ENCODE measurements at places on chromosomes 4 and X.

DNA sequence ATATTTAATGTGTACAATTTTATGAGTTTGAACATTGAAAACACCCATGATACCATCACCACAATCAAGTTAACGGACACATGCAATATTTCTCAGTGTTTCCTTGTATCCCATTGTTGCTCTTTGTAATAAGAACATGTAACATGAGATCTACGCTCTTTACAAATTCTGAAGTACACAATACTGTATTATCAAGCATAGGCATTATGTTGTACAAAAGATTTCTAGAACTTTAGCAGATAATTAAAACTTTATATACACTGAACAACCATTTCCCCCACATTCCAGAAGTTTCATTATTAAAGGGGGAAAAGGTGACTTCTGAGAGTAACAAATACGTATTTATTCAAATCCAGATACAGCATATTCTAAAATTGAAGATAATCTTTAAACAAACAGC is 114.5 kb downstream of the SLC10A7 start:
- DNase-seq = no peak

DNA sequence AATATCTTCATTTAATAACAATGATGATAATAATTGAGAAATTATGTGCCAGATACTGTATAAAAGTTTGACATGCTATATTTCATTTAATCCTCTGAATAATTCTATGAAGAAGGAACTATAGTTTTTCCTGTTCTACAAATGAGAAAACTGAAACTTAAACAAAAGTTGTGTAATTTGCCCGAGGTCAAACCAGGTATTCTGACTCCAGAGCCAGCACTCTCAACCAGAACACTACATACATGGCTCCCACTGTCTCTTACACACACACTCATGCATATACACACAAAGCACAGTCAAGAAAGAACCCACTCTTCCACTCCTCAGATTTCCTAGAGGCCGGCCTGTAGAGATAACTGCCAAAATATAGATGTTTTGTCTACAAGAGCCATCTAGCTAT is 374.0 kb upstream of the EMCN start:
- DNase-seq = no peak

GRCh38 chrX:130098210-130098552 is 12.1 kb downstream of the ELF4 start:
- DNase-seq = no peak

DNA sequence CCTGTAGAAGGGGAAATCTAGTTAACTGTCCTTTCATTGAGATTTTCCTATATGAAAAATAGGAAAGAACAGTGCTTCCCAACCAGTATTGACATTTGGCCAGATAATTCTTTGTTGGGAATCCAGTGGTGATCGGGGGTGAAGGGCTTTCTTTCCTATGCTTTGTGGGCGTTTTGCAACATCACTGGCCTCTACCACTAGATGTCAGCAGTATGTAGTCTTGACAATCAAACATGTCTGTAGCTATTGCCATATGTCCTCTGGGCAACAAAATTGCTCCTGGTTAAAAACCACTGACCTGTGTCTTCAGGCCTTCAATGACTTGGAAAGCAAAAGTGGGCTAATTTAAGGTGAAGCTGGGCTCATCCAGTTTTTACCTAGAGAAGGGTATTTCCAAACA is 658.5 kb downstream of the DACH2 start:
- DNase-seq = no peak

DNA sequence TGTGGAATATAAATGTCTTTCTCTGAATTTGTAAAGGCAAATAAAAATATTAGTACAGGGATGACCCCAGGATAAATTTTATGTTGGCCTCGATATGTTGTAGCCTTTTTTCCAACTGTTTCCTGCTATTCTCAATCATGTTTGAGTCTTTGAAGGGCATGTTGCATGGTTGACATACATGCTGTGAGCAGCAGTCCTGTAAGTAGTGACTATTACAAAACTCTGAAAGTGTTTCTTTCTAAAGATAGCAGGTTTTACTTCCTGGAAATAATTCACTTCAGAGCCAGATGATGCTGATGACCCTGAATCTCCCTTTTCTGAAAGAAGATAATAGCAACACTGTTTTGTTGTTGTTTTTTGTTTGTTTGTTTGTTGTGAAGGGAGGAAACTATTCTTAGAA is 393.0 kb upstream of the GNPDA2 start:
- no peak for DNase-seq

DNA sequence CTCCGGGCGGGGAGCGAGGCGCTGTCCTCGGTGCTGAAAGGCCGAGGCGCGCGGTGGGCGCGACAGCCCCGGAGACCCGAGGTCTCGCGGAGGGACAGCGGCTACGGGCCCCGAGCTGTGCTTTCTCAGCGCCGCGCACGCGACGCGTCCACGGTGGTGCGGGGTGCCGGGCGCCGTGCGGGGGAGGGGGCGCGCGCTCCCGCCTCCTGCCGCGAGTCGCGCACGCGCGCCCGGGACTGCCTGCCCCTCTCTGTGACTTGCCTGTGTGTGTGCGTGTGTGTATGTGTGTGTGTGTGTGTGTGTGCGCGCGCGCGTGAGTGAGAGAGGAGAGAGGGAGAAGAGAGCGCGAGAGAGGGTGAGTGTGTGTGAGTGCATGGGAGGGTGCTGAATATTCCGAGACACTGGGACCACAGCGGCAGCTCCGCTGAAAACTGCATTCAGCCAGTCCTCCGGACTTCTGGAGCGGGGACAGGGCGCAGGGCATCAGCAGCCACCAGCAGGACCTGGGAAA is at the start of gene GRIA2:
Gene GRIA2 (plus strand): TSS at position 358 of the 511 bp plus-strand sequence. CDS start 315 bp downstream, outside the sequence.
- no peak for DNase-seq

DNA sequence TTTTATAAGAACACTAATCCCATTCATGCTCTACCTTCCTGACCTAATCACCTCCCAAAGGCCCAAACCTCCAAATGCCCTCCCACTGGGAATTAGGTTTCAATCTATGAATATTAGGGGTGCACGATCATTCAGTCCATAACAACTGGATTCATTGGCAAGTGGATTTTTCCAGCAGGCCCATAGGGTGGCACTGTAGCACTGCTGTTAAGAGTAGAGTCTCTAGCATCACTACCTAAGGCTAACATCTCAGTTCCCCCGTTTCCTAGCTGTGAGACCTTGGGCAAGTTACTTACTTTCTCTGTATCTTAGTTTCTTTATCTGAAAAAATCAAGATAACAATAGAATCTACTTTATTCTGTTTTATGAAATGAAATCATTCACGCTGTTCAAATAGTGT is 315.8 kb downstream of the STIM2 start:
- DNase-seq = no peak

DNA sequence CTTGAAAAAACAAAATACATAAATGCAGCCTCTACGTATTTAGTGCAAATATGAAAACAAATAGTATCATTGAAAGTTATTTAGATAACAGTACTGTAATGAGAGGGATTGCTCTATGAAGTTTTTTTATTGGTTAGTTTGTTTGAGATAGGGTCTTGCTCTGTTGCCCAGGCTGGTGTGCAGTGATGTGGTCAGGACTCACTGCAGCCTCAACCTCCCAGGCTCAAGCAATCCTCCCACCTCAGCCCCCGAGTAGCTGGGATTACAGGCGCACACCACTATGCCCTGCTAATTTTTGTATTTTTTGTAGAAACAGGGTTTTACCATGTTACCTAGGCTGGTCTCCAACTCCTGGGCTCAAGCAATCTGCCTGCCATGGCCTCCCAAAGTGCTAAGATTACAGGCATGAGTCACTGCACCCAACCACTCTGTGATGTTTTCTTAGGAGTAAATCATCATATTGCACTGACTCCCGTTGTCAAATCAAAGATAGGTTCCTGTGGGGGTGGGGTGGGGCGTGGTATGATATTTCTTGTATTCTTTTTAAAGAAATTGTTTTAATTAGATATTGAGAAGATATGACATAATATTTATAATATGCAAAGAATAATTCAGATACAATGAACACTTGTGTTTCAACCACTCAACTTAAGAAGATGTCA is 75.8 kb downstream of the ATG4A start:
- DNase-seq = no peak

DNA sequence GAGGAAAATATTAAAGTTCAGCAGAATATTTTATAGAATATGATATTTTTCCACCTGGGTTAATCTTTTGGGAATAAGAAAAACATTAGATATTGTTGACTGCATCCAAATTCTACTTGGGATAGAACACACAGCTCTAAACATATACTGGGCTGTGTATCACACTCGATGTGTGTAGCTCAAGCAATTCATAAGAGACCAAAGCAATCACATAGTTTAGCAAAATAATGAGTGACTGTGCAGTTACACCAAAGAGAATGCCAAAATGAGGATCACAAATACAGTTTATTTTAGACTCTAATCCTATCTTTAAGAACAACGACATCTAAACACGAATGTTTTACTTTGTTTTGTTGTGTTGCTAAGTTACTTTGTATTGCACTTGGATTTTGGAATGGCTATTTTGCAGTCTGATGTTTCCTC is 101.2 kb downstream of the CBR4 start:
- no peak for DNase-seq

DNA sequence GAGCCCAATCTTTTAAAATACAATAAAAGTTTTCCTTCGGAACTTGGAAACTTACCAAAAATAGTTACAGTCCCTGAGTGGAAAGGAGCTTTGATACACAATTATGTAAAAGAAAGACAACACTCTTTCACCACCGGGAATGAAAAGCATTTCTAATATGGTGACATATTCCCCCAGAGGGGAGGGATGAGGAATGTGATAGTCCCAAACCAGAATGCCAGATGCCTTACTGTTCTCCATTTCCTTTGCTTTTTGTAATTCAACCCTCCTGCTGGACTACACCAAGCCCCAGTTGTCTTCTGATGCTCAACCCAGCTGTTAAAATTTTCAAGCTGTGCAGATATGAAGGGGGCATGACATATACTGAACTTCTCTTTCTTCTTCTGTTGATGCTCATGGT is 4.1 kb downstream of the PRIMPOL start:
- DNase-seq = no peak

DNA sequence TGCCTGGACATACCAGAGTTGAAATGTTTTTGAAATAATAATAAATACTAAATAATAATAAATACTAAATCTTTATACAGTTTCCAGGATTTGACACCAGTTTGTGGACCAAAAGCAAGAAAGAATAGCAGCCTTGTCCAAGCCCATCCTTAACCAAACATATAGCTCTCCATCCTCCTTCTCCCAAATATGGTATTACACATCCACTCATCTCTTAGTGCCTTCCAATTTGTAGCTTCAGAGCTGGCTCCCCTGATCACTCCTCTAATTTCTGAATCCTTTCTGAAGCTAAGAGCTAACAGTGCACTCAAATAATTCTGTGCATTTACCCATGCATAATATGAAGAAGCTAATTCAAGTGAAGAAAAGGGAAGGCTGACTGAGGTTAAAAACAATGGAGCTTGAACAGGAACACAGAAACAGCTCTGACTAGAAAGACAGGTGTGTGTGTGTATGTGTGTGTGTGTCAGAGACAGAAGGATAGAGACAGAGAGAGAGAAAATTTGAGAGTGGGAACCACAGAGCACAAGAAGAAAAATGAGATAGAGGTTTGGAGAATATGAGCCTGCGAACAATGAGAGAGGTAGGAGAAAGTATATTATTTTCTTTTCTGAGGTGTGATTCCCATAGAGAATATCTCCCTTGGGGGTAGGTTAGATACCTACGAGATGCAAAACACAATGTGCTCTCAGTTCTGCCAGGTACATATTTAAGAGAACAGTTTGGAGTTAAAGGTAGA is 123.5 kb downstream of the CAMK2D start:
- DNase-seq = no peak

- DNase-seq = no peak
Measured at GRCh38 chrX:43656005-43656494, at the start of gene MAOA. Gene MAOA (plus strand): TSS chrX:43656299. CDS start chrX:43656342, 43 bp downstream.

GRCh38 chr4:182583703-182584415 is 333.3 kb downstream of the DCTD start:
- no peak for DNase-seq

GRCh38 chr4:52051615-52052474 is 741 bp downstream of the SPATA18 start:
- no peak for DNase-seq

- DNase-seq = no peak
Measured at GRCh38 chrX:100687546-100687945, 43.5 kb downstream of the SRPX2 start.

DNA sequence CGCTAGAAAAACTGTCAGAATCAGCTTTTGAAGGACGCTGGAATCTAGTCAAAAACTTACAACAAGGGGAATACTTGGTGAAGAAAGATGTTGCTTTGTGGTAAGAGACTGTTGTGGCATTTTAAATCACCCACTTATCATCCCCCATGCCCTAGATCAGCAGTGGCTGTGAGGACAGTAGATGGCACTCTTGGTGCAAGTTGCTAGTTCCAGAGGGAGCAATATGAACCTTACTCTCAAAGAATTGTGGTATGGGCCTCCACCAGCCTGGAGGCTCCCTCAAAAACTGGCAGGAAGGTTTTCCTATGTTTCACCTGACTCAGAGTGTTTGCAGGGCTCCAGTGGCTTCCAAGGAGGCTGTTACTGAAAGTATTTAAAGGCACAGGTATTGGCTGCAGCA is 37.7 kb upstream of the SLC16A2 start:
- DNase-seq = no peak

DNA sequence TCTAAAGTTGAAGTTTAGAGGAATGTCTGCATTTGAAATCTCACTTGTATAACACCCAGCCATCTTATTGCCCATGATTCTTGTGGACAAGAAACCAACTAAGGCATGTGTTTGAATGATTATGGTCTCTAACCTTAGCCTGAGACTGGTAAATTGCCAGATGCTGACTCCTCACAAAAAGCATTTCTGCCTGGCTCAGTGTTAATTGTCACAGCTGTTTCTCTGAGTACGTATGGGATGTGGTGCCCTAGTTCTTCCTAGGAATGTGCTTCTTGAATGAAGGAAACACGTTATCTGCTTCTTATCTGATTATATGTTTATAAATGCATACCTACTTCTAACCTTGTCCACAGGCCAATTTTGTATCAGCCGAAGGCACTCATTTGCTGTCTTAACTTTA is 63.1 kb upstream of the NDP start:
- DNase-seq = no peak

DNA sequence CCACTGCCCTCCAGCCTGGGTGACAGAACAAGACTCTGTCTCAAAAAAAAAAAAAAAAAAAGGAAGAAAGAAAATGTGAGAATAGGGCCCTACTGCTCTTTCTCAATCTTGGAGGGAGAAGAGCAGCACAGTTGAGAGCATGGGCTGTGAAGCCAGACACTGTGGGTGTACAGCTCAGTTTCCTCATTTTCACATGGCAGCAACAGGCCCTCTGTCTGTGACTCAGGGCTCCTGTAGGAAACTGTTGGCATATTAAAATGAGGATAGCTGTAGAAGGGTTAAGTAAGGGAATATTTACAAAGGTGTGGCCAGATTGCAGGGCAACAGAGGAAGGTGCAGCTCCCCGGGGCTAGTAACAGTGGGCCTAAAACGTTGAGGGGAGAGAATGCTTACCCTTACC is 3.4 kb downstream of the AKAP14 start:
- no peak for DNase-seq

DNA sequence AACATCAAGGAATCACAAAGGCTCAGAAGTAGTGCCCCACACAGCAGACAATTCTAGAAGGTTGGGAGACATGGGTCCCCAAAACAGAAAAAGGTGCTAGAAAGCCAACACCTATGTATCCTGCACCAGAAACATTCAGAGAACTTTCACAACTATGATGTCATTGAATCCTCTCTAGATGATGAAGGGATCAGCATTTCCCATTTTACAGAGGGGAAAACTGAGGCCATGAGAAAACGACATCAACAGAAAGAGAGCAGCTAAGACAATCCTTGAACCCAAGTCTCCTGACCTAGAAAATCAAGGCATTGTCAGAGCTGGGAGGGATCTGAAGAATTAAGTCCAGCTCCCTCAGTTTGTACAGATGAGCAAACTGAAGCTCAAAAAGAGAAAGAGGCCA is 3.3 kb downstream of the KCND1 start:
- no peak for DNase-seq

Measured in stimulated activated CD4-positive, alpha-beta T cell treated with anti-CD3 and anti-CD28 coated beads, Interleukin-1b, Interleukin-23, amount 100 ng/mL, for 1 hour (primary cell).